ENCODE measurements at places on chromosomes 12 and 14.

GRCh38 chr14:60090864-60091519, 731 bp upstream of the PCNX4 start:
- no peak for DNase-seq

DNA sequence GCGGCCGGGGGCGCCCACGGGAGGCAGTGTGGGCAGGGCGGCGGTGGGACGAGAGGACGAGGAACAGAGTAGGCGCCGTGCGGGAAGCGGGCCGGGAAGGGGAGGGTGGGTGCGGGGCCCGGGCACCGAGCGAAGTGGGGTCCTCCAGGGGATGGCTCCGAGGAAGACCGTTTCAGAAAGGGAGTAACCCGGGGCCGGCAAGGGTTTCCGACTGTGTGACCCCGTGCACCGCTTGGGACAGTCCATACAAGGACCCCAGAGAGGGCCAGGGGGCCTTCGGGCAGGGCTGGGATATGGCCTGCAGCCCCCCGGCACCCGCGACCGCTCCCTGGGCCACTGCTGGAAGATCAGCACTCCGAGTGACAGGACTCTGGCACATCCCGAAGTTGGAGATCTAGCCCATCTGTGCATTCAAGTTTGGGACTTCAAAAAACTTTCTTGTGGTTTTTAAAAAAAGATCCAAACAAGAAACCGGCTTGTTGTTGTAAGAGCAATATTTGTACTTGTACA, 448 bp downstream of the TSPAN9 start:
- DNase-seq, result no peak

- no peak for DNase-seq
Observed at GRCh38 chr12:109777544-109777943, 55.7 kb downstream of the TRPV4 start.

DNA sequence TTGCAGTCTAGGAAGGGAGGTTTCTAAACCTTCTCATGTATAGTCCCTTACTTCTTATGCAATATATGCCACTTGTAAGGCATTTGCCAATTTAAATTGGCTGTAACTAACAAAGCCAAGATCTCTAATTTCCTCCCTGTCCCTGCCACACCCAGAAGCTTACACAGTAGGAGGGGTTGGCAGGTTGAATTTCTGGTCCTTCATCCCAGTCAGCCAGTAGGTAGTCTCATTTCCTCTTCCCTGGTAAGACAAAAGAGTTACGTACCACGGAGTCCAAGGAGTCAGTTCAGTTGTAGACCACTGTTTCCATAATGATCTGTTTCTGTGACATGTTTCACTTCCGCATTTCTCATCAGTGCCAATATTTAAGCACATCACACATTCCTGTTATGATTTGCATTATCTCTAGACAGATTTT, 47.0 kb upstream of the PLBD1 start:
- no peak for DNase-seq

- DNase-seq, result no peak
Observed at GRCh38 chr14:63508033-63508432, 35.1 kb downstream of the PPP2R5E start.

DNA sequence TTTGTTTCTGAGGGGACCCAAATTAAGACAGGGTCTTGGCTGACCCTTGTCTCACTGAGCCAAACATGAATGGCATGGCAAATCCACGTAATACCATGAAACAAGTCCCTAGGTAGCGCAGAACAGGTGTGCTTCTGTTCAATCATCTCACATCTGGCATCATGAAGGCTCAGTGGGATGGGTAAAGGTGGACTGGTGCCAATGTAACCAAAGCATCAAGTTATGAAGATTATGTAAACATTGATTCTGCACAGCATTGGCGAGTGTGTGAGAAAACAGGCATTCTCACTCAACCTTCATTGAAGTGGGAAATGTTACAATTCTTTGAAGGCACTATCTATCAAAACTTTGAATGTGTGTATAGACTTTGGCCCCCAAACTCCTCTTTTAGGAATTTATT, 41.9 kb downstream of the PTGER2 start:
- no peak for DNase-seq

DNA sequence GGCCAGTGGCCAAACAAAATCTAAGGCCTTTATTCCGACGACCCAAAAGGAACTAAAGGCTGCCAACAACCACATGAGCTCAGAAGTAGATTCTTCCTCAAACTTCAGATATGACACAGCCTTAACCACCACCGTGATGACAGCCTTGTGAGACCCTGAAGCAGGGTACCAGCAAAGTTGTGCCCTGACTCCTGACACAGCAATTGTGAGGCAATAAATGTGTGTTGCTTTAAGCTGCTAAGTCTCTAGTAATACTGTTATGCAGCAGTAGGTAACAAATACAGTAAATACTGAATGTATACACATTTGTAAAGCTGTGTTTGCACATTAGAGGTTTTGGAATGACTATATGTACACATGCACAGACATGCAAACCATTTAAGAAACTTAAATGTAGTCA, 10.7 kb upstream of the SLC6A13 start:
- no peak for DNase-seq

- DNase-seq, result no peak
Observed at GRCh38 chr14:99676657-99677056, 7.4 kb upstream of the CYP46A1 start.

DNA sequence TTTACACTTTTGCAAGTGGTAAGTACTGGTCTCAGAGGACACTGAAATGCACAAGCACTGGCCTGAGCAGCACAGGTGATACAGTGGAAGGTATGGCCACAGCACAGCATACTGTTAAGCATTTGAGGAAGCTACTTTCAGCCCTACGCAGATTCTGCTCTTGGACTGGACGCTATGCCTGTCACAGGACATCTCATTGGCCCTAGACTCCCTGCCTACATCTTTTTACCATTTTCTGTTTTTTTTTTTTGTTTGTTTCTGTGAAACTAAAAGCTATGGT, 144.2 kb upstream of the ABCD2 start:
- no peak for DNase-seq

DNA sequence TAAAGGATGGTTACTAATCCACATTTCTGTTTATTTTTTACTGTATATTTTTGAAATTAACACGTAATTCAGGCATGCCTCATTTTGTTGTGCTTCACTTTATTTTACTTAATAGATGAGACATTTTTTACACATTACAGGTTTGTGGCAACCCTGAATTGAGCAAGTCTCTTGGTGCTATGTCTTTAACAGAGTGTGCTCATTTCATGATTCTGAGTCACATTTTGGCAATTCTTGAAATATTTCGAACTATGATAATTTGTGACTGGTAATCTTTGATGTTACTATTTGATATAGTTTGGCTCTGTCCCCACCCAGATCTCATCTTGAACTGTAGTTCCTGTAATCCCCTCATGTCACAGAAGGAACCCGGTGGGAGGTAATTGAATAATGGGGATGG, 1120.5 kb upstream of the FLRT2 start:
- no peak for DNase-seq

DNA sequence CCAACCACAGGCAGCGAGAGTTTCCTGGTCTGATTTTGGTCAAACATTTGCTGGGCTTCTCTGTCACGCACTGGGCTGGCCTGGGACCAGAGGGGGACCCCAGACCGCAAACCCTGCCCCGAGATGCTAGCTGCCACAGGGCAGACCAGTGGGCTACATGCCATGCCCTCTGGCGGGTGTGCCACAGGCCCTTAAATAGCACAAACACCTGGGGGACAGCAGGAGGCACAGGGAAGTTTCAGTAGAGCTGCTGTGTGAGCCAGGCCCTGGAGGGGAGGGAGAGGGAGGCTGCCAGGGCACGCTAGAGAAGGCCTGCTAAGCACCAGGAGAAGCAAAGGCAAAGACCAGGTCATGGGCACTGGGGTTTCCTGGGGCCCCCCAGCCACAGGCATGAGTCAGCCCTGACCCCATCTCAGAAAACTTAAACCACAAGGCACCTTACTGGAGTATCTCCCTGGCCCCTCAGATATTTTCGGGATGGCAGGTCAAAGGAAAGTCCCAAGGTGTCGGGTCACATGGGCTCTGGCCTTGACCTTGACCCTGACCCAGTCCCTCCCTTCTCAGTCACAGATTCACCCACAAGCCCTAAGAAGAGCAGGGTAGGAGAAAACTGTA, 29.2 kb downstream of the ITPK1 start:
- DNase-seq, result no peak

DNA sequence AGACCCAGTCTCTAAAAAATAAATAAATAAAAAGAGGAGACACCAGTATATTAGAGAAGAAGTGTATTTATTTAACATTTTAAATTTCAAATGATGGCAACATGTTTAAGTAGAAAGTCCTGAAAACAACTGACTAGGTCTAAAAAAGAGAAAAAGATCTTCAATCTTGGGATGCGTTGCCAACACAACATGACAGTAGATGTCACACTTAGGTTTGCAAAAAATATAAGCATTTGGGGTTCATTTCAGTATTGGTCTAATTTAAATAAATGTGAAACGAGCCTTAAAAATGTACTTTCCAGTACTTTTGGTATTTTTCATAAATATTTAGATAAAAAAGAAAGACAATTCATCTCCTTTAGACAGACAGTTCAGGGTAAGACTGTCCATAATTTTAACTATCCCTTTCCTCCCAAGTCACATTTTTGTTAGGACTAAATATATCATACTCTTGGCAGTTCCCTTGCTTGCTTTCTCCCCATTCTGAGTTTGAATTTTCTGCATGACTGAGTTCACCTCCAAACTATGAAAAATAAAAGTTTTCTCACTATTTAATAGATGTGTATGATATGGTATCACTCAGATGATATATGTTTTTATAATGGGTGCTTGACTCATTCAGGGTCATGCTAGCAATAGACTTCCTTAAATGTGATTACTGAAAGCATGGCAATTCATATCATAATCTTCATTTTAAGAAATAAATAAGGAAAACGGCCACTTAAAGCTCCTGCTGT, 4.3 kb downstream of the C14orf93 start:
- no peak for DNase-seq

- no peak for DNase-seq
Observed at GRCh38 chr14:99679543-99679942, 4.6 kb upstream of the CYP46A1 start.

GRCh38 chr12:5622280-5622679, 190.4 kb downstream of the NTF3 start:
- DNase-seq, result no peak

DNA sequence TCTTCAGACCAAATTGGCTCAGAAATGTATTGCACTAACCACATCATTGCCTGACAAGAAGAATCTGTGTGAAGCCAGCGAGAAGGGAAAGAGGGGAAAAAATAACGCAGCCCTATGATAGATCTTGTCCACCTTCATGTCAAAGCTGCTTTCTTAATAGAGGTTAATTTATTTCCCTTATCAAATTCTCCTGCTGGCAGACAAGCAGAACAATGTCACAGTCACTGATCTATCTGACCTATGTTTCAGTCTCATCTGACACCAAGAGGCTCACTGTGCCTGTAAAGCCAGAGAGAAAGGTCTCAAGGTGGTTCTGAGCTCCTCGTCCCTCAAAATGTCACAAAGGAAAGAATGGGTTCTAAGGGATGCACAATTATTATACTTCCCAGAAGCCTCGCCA, 190.2 kb upstream of the NOS1 start:
- no peak for DNase-seq

- DNase-seq, result no peak
Observed at GRCh38 chr12:104347374-104348075, 44.0 kb downstream of the EID3 start.

DNA sequence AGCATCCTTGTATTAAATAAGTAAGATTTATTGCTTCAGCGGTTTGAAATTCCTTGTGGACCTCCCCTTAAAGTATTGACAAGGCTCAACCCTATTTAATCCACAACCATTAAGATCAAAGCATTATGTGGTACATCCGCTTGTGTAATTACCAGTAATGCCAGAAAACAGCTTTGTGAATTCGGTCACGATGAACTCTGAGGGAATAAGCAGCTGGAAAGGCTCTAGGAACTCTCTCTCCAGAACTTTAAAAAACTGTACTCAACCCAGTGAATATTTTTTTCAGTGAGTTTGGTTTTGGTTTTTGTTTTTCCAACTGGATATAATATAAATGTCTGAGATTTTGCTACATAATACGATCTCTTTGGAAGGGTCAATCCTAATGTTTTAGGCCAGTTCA, 49.3 kb upstream of the DIO2 start:
- no peak for DNase-seq

- no peak for DNase-seq
Observed at GRCh38 chr12:12592930-12593329, 18.7 kb upstream of the CREBL2 start.

- DNase-seq, result no peak
Observed at GRCh38 chr14:65444230-65444629, 31.7 kb downstream of the FUT8 start.

GRCh38 chr14:96827290-96827689, 30.1 kb downstream of the VRK1 start:
- DNase-seq, result no peak

GRCh38 chr12:53047221-53048032, 2.4 kb upstream of the TNS2 start:
- DNase-seq, result peak; percentile 52

GRCh38 chr12:121582583-121583333, 1.9 kb upstream of the KDM2B start:
- DNase-seq, result no peak
